ENCODE measurements at places on chromosomes 2 and 18.

DNA sequence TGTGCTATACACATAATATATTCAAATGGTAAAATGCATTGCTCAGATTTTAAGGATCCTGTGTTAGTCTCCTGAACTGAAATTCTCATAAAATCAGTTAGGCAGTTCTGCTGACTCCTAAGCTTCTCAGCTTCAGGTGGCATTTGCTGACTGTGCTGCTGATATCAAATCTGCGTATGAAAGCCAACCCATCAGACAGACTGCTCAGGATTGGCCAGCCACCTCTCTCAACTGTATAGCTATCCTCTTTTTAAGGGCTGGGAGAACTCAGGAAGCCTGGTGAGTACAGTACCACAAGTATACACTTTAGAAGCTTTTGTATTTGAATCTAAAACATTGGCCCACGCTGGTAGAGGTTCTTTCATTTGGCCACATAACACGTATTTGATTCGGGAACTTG is 28.7 kb downstream of the PTCD3 start:
- no peak for DNase-seq

DNA sequence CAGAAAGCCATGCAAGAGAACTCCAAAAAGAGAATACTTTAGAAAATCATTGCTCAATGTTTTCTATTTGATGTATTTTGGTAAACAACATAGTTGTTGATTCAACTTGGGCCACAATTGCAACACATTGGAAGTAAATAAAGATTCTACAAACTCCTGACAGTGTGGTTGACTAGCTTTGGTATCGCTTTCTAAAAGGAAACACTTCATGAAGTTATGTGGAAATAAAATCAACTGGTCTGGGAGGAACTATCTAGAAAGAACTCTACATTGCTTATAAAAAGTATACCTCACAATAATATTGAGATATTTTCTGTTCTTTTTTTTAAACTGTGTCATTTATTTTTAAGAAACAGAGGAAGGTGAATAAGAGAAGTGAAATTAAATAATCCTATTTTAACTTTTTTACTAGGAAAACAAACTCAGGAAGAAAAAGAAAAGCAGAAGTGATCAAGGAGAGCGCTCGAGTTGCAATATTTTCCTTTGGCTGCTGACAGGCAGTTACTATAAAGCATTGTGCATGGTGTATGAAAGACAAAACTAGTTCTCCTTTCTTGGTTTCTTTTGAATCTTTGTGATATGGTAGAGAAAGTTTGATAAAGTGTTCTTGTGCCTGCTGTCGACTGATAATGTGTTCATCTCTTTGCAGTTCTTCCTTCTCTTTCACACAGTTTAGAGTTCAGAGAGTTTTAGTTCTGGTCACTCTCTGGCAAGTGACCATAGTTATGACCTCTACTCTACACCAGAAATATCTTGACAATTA is 3.0 kb downstream of the DHRS9 start:
- DNase-seq = no peak

GRCh38 chr2:136246086-136246669 is 128.2 kb upstream of the CXCR4 start:
- DNase-seq = no peak

- DNase-seq = no peak
Observed at GRCh38 chr2:233011268-233011650, 1.8 kb downstream of the NGEF start.

DNA sequence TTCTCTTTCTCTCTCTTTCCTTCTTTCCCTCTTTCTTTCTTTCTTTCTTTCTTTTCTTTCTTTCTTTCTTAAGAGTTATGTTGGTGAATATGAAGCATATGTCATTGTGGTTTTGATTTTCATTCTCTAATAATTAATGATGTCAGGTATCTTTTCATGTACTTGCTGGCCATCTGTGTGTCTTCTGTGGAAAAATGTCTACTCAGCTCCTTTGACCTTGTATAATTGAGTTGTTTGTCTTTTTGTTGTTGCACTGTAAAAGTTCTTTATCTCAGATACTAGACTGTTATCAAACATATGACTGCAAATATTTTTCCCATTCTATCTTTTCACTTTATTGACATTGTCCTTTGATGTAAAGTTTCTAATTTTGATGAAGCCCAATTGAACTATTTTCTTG is 645.1 kb downstream of the CNTNAP5 start:
- no peak for DNase-seq

GRCh38 chr2:241808051-241808720 is 807 bp upstream of the NEU4 start:
- no peak for DNase-seq

- no peak for DNase-seq
Observed at GRCh38 chr2:30038419-30038818, 108.4 kb upstream of the YPEL5 start.

DNA sequence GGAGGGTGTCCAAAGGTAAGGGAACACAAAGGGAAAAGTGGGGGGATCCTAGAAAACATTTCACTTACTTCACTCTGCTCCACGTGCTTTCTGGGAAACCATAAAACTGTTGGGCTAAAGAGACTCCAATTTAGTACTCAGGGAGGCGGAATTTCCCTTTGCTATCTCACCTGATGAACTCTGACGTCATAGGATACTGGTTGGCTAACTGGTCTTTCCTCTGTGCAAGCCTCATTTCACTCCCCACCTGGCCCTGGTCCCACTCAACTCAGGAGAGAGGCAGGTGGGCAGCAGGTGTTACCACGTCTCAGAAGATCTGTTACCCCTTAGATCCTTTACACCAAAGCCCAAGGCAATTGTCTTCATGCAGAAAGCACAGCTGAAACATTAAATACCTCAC is 51.8 kb upstream of the PMAIP1 start:
- DNase-seq = no peak

- DNase-seq = no peak
Observed at GRCh38 chr18:46400449-46400848, 256.6 kb downstream of the LOXHD1 start.

DNA sequence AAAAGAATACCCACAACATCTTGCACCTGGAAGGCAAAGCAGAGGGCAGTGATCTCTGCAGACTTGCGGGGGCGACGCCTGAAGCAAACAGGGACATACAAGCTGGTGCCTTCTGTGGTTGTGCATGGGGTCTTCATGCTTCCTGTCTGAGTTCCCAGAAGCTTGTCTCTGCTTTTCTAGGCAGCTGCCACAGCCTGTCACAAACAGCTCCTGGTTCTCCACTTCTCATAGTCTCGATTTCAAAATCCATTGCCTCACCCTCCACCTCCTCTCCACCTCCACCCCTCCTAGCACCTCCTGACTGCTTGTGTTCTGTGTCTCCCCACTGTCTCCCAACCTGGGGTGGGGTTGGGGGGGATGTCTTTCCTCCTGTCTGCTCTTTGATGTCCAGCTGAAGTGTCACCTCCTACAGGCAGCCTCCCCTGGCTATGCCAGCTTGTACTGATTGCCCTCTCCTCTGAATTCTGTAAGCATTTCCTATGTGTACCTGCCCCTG is 1.7 kb upstream of the PROC start:
- DNase-seq = no peak

GRCh38 chr18:52953387-52953786 is 613.4 kb downstream of the DCC start:
- no peak for DNase-seq

DNA sequence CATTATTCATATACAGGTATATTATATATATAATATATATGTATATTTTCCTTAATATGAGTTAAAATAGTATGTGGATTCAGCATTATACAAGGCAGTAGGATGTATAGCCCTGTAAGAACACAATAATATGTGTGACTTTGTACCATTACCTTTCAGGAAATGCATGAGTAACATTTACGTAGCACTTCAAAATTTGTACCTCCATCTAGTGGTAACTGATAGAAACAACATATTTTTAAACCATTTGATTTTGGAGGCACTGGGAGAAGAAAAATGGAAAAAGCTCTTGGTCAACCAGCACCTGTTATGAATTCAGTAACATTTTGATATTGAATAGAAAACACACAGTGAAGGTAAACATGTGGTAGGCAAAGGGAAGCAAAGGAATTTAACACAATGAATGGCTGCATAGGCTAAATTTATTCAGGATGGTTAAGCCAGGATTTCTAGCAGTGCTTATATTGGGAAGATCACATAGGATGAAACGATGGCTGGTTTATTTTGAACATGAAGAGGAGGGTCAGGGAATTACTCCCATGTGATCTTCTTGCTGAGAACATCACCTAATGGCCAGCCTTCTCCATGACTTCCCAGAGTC is 565.5 kb downstream of the CCDC85A start:
- peak; percentile 21 for DNase-seq

DNA sequence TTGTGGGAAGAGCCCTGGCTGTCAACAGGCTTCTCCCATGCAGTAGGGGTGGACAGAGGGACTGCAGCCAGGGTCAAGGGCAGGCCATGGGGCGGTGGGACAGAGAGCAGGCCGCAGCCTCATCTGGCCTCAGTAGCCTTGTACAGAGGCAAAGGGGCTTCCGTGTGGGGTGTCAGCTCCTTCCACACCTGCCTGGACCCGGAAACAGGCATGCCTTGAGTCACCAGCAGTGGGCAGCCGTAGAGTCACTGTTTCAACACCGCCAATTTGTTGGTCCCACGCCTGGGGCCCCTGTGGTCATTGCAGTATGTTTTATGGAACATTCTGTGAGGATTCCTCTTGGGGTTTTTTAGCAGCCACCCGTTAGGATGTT is 173.0 kb downstream of the SMAD7 start:
- DNase-seq = no peak

DNA sequence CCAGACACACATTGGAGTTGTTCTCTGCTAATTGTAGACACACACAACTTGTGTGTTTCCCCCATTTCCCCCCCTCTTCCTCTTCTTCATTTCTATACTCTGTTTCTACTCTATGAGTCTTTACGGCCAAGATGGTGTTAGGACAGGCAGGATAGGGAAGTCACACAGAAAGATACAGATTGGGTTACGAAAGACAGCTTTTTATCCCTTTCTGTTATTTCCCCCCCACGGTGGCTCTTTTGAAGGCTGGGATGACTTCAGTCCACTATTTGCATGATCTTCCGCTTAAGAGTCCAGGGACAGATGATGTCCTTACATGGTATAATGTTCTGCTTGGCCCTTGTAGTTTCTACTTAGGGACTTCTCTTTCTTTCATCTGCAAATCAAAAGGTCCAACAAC is 1.6 kb upstream of the EMILIN2 start:
- no peak for DNase-seq

DNA sequence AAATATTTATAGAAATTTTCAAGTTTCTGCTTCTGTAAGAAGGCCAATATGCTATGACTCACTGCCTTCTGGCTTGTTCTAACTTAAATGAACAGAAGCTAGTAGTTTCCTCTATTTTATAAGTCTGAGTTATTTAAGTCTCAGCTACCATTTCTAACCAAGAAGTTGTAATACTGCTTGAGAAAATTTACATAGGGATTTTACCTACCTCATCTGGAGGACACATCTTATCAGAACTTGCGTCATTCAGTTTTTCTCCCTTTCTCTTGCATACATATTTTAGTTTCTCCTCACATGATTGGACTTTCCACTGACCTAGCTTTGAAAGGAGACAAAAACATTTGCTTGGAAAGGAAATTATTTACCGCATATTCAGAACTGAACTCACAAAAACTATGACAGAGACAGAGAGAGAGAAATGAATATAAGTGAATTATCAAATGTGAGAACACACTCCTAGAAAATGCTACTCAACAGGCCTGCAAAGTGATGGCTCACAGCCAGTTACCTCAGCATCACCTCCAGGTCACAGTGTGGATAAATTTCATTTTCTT is 81.1 kb upstream of the CD302 start:
- DNase-seq = no peak

GRCh38 chr2:207505728-207506127 is 24.0 kb upstream of the CREB1 start:
- DNase-seq = no peak

DNA sequence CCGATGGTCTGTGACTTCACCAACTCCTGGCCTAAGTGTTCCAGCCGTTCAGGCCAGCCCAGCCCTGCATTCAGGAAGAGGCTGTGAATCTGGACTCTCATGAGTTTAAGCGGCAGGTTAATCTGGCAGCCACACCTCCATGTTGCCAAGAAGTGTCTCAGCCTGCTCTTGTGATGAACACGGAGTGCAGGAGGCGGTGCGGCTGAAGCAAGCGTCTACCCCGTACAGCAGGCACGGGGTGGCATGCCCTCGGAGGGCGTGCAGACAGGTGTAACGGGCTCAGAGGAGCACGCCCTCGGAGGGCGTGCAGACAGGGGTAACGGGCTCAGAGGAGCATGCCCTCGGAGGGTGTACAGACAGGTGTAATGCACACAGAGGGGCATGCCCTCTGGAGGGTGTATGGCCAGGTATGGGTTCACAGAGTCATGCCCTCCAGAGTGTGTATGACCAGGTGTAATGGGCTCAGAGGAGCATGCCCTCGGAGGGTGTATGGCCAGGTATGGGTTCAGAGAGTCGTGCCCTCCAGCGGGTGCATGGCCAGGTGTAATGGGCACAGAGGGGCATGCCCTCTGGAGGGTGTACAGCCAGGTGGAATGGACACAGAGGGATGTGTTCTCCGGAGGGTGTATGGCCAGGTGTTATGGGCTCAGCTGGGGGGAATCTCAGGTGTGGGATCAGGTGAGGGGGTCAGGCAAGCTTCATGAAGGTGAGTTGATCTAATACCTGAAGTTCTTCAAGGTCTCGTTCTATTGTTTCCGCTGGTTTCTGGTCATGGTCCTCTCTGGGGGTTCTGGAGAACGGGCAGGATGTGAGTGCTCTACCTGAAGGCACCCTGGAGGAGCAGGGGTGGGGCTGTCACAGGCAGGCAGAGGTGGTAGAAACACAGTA is 22.6 kb downstream of the CROCC2 start:
- DNase-seq = no peak

- no peak for DNase-seq
Observed at GRCh38 chr2:10329880-10330699, 27.4 kb downstream of the HPCAL1 start.

- DNase-seq = no peak
Observed at GRCh38 chr2:196200557-196200956, 29.2 kb upstream of the STK17B start.

DNA sequence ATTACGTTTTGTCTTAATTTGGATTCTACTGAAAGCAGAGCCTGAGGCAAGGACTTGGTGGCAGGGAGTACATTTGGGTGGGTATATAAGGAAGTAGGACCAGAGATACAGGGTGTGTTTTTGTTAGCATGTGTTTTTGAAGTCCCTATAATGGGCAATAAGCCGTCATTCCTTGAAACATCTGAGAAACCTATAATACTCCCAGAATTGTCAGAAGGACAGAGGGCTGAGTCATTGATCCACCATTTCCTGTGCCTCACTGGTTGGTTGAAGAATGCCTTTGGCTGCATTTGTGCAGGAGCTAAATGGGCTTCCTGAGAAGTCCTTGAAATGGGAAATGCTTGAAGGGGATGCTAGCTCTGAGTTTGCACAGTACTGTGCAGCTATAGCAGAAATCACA is 281.8 kb upstream of the ZEB2 start:
- DNase-seq = no peak

- no peak for DNase-seq
Observed at GRCh38 chr2:176234156-176234555, 35.1 kb upstream of the MTX2 start.

DNA sequence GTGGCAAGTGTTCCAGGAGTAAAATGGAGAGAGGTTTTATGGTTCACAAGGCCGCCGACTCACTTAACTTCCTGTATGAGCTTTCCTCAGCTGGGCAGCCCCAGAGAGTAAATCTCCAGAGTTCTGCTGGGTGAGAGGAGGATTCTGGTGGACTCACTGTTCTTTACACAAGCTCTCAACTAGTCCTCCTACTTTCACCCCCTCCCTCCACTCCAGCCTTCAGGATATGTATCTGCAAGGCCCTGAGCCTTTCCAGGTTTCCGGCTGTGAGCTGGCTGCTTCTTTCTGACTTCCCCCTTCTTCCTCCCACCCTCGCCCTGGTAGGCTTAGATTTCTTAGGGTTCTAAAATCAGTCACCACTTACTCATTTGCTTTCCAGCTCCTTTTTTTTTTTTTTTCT is 34.0 kb downstream of the EML6 start:
- no peak for DNase-seq

GRCh38 chr2:194616334-194616733 is 1040.7 kb upstream of the SLC39A10 start:
- no peak for DNase-seq
